ENCODE measurements at places on chromosomes 2 and 18.

DNA sequence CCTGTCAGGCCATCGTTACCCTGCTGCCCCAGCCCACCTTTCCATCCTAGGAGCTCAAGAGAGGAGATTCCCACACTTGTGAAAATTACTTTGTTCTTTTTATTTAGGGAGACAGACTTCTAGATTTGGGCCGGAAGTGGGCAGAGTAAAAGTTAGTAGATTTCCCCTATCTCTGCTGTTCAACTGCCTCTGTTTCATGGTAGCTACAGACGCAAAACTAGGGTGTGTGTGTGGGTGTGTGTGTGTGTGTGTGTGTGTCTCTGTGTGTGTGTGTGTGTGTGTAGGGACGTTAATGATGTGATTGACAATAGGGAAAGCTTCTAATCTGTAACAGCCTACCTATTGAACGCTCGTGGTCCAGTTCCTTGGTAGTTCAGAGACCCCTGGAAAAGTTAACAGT is 438 bp downstream of the PSMA8 start:
- DNase-seq = no peak

GRCh38 chr2:126860385-126860784 is 38.3 kb upstream of the TEX51 start:
- no peak for DNase-seq

GRCh38 chr2:187302116-187302515 is 145.9 kb downstream of the CALCRL start:
- no peak for DNase-seq

DNA sequence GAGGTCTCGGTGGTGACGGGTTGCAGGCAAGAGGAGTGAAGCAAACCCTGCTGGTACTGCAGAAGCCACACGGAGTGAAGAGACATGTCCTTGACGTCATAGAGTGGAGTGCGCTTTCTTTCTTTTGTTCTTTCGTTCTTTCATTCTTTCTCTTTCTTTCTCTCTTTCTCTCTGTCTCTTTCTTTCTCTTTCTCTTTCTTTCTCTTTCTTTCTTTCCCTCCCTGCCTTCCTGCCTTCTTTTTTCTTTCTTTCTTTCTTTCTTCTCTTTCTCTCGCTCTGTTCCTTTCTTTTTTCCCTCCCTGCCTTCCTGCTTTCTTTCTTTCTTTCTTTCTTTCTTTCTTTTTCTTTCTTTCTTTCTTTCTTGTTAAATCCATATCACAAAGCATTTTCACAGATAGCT is 39.2 kb downstream of the LRRFIP1 start:
- no peak for DNase-seq

GRCh38 chr2:113217455-113218282 is 43.9 kb downstream of the PSD4 start:
- no peak for DNase-seq

DNA sequence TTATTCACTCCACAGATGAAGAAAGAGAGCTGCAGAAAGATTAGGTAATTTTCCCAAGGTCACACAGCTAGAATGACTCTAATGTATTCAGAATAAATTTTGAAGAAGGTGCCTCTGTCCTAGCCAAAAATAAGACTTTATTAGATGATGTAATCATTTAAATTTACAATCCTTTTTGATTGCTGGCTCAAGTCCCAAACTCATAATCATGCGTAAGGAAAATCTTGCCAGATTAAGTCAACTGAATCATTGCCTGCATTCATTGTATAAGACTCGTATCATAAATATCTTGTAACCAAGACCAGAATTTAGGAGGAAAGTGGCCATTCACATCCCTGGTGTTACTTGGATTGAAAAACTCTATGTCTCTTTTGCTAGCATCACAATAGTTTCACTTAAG is 53.1 kb upstream of the STK39 start:
- DNase-seq = no peak

DNA sequence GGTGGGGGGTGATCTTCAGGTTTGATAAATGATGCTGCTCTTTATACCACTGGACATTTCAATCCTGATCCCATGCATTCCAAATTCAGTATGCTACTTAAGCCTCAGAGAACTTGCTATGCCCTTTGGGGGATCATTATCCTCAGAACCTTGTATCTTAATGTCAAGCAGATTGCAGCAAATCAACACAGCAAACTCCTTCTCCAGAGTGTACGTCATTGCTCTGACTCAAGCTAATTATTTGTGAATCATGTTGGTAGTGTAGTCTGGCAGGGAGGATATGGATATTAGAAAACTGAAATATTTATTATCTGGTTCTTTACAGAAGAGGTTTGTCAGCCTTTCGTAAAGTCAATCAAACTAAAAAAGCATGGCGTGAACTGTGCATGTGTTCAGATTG is 562.5 kb upstream of the FAM98A start:
- DNase-seq = no peak

DNA sequence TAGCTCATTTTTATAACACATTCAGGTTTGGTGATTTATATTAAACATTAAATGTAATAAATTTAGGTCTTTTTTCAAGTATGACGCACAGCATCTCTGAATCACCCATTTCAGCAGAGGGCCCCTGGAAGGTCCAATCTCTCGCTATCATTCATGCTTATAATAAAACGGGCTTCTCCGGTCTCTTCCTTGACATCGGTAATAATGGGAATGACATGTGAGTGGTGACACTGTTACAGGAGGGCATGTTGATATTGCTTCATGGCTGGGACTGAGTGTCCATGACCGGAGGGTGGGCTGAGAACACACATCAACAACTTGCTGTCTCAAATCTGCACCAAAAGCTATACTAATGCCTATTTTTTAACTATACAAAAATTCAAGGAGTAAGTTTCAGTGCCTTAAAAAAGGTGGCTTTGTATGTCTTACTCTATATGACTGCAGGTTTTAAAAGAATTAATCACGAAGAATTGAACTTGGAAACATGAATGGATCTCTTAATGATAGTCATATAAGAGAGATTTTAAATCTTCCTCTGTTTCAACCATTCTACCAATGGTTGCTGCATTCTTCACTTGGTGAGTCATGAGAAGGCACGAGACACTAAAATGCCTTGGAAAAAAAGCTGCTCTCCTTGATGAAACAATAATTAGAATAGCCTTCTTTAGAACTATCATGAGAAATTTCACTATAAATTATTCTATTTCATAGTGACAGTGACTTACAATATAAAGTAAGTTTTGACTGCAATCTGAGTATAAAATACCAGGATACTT is 101.9 kb upstream of the NRP2 start:
- DNase-seq = no peak

GRCh38 chr2:19185086-19185485 is 173.3 kb downstream of the OSR1 start:
- no peak for DNase-seq

GRCh38 chr2:18262601-18263000 is 297.9 kb downstream of the RDH14 start:
- no peak for DNase-seq

GRCh38 chr2:168152902-168153530 is 94.4 kb downstream of the STK39 start:
- no peak for DNase-seq

- DNase-seq = no peak
Observed at GRCh38 chr2:205646680-205647079, 35.6 kb upstream of the NRP2 start.

DNA sequence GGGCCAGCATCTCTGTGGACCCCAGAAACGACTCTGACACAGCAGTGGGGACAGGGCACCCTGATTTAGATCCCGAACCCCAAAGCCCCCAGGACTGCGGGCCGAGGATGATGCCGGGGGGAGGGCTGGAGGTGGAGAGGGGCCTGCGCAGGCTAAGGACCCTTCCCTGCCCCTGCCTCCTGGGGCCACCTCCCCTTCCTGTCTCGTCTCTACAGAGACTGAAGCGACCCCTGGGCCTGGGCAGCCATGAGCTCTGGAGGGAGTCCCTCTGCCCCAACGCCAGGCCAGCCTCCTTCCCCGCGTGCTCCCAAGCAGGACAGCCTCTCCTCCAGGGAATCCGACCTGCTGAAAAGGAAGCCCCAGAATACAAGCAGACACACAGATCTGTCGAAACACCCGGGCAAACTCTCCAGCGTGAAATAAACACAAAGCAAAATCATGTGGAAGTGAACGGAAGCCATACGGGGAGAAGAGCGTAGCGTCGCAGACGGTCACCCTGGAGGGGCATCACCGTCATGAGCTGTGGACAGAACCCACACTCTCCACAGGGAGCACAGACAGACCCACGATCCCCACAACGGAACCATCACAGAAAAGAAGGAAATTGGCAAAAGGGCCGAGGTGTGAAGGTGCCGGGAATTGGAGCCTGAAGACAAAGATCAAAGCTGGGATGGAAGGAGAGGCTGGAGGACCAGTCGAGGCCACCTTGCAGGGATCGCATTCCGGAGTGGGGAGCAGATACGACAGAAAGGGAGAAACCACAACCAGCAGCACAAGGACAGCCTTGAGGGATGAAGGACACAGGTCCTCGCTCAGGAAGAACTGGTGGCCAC is 51.0 kb upstream of the CTDP1 start:
- DNase-seq = no peak

DNA sequence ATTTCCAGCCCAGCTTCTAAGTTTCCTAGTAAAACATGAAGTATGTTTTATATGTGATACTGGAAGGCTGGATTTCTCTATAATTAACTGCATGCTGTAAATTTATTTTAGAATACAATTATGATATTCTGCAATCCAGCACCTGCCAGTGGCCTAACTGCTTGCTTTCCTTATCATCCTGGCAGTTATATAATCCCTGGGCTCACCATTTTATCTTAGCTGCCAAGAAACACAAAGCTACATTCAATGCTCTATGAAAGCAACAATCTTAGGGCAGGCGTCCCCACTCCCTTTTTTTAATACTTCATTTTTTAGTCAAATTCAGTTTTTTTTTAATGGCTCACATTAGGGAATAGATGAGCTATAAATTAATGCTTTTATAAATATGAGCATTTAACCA is 38.4 kb upstream of the UBXN4 start:
- DNase-seq = no peak

GRCh38 chr2:106108351-106108750 is 85.8 kb downstream of the UXS1 start:
- no peak for DNase-seq

DNA sequence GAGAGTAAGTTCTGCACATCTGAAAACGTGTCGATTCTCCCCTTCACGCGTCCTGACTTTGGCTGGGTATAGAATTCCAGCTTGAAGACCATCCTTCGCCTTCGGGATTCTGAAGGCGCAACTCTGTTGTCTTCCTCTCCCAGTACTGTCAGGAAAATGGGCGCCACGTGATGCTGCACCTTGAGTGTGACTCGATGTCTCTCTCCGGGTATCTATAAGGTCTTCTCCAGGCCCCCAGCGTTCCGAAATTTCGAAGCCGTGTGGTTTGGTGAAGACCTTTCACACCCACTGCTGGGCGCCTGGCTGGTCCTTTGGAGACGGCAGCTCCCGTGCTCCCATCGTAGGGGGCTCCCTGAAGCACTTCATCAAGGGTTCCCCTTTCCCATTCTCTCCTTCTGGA is 203.7 kb downstream of the HDAC4 start:
- no peak for DNase-seq

DNA sequence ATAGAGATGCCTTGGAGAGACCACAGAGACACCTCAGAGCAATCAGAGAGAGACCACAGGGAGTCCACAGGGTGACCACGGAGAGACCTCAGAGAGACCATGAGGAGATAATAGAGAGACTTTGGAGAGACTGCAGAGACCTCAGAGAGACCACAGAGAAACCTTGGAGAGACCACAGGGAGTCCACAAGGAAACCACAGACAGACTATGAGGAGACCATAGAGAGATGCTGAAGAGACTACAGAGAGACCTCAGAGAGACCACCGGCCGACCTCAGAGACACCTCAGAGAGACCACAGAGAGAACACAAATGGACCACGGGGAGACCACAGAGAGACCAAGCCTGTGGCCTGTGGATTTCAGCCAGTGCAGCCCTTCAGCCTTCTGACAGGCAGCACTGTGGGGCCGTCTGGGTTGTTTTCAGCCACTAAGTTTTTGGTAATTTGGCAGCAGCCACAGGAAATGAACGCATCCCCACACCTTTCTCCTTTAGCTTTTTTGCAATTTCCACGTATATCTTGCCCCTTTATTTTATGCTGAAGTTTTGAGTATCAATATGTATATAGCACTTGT is 11.4 kb upstream of the TMEM18 start:
- DNase-seq = no peak

GRCh38 chr2:18950361-18950851 is 361.0 kb upstream of the NT5C1B start:
- no peak for DNase-seq

DNA sequence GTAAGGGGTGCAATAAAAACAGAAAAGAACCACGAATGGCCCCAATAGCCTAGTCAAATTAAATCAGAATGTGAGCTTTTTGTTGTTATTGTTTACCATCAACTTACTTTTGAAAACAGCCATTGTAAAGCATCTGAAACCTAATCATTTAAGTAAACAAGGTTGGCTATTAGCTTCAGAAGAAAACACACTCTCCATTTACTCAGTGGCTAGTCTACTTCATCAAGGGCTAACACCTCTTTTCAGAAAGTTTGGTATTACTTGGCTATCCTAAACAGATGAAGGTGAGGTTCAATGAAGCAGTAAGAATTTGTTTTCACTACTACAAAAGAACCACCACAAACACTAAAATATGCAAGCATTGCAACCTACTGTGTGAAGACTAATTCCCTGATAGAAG is 398.0 kb downstream of the CDH2 start:
- DNase-seq = no peak

- no peak for DNase-seq
Observed at GRCh38 chr2:129080715-129081476, 762.2 kb upstream of the HS6ST1 start.

GRCh38 chr2:189933911-189934399 is 128.6 kb downstream of the MSTN start:
- no peak for DNase-seq

- no peak for DNase-seq
Observed at GRCh38 chr2:38192976-38193375, 117.0 kb upstream of the CYP1B1 start.

DNA sequence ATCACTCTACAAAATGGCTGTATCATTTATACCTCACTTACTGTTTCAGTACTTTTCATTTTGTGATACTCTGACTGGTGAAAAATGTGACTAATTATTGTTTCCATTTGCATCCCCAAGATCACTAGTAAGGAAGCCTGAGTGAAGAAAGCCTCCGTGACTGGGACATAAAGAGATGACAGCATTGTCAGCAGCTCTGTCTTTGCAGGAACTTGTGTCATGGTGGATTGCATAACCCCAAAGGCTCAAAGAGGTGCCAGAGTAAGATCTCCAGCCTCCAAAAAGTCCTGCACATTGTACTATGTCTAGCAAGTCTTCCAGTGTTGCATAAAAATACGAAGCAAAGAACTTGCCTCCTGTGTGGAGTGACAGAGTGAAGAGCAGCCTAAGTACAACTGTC is 187.5 kb upstream of the CRIM1 start:
- DNase-seq = no peak

DNA sequence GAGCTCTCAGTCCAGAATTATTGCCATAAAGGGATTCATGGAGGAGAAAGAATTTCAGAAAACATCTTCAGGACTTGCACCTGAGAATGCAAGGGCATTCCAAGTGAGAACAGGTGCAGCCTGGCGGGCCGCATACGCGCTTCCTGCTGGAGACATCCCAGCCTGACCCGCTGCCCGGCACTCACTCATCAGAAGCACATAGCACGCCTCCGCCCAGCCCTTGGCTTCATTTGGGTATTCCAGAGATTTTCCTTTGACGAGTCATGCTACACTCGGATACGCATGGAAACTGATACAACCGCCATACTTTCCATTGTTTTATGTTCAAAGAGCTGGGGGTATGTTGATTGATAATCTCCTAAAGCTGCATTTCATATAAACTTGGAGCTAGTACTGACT is 228.0 kb upstream of the ID2 start:
- no peak for DNase-seq

Measured in activated T-cell treated with anti-CD3 and anti-CD28 coated beads for 1 hour (primary cell).